ENCODE measurements at places on chromosomes 1 and 21. TPM values are rescaled to one million over a fixed set of nuclear protein-coding genes. Genes with fewer than 3 reads are reported as not detected.

Gene KCNH1
- 5.3 TPM for total RNA-seq

Gene MAEL
- total RNA-seq, result not detected

Gene HUNK
- 1.2 TPM for total RNA-seq

Gene PDPN
- not detected for total RNA-seq

Gene C1orf116
- total RNA-seq, result 1.4 TPM

Gene C8B
- not detected for total RNA-seq

Gene LYPD8
- total RNA-seq, result 0.46 TPM

Gene OR2M3
- total RNA-seq, result 0.19 TPM

Gene TMEM51
- 8.5 TPM for total RNA-seq

Gene FGGY
- total RNA-seq, result 15.3 TPM

- DNase-seq, result no peak
Measured at GRCh38 chr1:100950781-100951180, 54.9 kb downstream of the SLC30A7 start.

DNA sequence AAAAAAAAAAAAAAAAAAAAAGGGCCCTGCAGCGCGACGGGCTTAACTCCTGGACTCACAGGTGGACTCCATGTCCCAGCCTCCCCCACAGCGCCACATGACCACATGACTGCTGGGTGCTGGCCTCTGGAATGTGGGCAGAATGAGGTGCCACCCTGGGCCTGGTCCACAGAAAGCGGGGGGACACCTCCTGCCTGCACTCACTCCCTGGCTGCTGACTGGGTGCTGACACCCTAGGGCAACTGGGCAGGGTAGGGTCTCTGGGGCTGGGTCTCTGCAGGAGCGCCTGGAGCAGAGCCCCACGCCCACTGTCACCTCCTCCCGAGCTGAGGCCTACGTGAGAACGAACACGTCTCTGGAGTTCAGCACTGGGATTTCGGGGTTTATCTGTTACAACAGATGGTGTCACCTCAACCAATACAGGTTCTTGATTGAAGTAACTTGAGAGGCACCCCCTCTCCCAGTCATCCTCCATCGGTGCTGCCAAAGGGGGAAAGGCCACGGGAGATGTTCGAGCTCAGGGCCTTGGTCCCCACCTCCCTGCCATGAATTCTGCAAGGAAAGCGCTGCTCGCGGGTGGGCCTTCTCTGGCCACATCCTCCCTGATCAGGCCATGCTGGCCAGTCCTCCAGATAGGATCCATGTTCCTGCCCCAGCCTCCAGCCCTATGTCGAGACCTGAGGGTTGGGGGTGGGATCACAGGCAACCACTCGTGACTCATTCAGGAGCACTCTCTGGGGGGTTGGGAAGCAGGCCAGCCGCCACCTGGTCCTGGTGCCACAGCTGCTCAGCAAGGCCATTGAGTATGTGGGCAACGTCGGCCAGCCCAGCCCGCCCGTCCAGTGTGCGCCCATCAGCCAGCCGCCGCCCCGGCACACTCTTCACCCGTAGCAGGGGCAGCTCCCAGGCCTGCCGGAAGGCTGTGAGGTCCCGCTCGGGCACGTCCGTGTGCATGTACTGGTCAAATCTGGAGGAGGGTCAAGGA, 5.4 kb downstream of the CPLANE2 start:
- peak; percentile 46 for DNase-seq

DNA sequence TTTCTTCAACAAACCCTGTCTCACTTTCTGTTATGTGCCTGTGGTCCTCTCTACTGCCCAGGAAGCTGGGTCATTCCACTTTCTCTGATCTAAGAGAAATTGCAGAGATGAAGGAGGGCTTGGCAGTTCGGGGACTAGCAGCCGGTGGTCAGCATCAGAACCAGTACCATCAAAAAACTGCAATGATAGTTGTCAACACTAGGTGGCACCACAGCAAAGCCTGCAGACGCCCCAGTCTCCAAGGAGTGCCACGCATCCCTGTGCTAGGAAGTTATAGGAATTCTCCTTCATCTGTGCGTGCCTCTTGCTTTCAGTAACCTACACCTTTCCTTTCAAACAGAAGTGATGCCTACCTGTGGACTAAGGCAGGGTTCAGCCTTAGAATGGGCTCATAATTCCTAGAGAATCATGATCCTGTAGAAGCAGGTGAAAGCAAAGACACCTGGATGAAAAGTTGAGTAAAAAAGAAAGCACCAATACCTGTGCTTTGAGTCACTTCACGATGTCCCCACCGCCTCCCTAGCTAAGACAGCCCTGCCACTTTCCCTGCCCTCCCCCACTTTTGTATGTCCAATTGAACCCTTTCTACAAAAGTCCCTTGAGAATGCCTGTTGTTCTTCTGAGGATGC, 129.2 kb downstream of the ADAMTS1 start:
- peak; percentile 73 for DNase-seq

DNA sequence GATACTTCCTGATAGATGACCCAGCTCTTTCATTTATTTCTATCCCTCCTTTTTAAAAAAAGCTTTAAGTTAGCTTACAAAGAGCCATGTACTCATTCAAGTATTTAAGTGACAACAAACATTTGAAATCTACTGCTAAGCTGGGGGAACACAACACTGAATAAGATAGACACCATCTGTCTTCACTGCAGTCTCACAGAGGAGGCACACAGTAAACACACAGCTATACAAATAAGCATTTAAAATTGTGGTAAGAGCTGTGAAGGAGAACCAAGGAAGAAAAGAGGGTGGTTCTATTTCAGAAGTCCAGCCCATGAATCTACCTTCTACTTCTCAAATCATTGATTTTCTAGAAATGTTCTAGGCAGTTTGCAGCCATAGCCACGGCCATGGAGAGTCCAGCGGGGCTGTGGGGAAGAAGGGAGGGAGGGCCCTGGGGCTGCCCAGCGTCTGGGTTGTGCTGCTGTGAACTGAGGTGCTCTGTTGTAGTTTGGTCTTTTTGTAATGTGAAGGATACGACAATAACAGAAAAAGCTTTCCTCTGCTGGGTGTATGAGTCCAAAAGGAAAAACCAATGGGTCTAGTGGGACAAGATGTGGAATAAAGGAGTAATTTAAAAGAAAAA, 28.2 kb downstream of the PRDM2 start:
- DNase-seq, result no peak

DNA sequence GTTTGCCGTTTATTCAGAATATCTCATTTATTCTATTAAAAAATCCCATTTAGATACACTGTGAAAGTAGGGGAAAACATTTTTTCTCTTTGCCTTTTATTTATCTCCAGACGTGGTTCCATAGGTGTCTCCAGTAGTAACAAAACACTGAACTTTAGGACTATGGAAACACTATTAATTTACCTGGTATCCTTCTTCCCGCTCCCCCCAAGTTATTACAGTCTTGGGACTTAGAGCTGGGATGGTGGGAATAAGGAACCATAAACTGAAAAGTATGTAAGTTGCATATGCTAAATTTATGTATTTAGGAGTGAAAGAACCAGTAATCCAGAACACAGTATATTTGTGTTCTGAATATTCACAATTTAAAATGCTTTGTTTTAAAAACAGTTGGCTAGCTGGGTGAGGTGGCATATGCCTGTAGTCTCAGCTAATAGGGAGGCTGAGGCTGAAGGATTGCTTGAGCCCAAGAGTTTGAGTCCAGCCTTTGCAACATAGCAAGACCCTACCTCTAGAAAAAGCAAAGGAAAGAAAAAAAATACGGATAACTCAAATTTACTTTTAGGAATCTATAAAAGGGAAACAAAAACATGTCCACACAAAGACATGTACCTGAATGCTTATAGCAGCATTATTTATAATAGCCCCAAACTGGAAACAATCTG, 3.1 kb downstream of the DNAJB4 start:
- DNase-seq, result no peak

Measured in A172 (cell line).